ENCODE measurements at places on chromosomes 4 and X.

- no peak for DNase-seq
These were observed 19.2 kb downstream of the MAGEB17 start for GRCh38 chrX:16186380-16187007.

DNA sequence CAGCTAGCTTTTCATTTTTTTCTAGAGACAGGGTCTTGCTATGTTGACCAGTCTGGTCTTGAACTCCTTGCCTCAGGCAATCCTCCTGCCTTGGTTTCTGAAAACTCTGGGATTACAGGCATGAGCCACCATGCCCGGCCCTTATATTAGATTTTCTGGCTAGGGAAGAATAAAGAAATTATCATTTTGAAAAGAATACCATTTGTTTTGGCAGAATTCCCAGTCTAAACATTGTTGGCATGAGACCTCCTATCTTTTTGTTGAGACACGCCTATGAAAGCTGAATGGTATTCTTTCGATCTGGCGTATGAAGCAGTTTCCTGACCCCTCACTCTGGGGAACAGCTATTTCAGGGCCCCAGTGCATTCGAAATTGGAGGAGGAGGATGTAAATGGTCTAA lies 107.0 kb downstream of the REPS2 start:
- peak; percentile 33 for DNase-seq

DNA sequence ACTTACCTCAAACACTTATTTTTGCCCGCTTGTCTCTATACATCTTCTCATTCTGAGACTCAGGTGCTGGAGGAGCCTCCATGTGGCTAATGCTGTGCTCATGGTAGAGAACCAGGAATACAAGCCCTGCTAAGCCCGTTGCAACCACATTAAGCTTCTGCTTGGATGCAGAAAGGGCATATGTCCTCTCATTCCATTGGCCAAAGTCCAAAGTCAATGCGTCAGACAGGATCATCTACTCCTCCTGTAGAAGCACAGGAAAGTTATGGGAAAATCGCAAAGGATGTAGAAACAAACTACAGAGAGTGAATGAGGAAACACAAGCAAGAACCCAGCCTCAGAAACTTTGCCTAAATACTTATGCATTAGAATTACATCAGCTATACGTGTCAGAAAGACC lies 124.5 kb upstream of the AGA start:
- no peak for DNase-seq

DNA sequence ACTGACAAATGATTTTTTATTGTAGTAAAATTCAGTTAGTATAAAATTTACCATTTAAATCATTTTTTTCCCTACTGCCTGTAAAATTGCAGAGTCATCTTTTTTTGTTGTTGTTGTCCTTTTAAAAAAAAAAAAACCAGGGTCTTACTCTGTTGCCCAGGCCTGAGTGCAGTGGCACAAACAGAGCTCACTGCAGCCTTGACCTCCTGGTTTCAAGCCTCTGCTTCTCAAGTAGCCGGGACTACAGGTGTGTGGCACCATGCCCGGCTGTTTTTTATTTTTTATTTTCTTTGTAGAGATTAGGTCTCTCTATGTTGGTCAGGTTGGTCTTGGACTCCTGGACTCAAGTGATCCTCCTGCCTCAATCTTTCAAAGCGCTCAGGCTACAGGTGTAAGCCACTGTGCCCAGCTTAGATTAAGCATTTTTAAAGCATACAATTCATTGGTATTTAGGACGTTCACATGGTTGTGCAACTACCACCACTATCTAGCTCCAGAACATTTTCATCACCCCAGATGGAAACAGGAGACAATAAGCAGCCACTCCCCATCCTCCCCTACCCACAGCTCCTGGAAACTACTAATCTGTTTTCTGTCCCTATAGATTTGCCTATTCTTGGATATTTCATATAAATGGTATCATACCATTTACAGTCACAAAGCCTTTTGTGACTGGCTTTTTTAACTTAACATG lies 59.7 kb upstream of the PGRMC2 start:
- DNase-seq, result no peak

DNA sequence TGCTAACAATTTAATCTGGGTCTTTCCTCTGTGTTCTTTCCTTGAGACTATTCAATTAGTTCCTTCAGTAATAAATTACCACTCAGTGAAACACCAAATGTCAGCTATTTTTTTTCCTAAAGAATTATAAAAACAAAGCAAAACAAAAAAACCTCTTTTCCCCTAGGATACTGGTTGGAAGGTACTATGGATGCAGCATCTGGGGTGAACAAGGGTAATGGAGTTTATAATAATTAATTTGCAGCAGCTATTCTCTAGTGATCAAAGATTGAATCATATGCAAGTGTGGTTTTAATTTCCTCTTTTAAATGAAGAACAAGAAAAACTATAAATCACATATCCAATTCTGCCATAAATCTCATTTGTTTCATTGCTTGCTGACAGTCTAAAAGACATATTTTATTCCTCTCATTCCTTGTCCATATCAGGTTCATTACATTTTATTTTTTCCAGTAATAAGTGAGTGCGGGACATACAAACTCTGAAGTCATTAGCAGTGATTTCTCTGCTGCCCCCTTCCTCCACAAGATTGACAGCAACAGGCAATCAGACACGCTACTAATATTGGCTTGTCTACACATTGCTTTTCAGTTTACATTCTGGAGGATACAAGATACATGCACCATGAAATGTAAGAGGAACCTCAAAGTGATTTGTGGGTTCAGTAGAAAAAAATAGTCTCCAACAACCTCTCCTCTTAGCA lies 1093.4 kb upstream of the SLIT2 start:
- DNase-seq, result no peak

- DNase-seq, result no peak
These were observed 144.4 kb upstream of the TET2 start for GRCh38 chr4:105002278-105002677.

DNA sequence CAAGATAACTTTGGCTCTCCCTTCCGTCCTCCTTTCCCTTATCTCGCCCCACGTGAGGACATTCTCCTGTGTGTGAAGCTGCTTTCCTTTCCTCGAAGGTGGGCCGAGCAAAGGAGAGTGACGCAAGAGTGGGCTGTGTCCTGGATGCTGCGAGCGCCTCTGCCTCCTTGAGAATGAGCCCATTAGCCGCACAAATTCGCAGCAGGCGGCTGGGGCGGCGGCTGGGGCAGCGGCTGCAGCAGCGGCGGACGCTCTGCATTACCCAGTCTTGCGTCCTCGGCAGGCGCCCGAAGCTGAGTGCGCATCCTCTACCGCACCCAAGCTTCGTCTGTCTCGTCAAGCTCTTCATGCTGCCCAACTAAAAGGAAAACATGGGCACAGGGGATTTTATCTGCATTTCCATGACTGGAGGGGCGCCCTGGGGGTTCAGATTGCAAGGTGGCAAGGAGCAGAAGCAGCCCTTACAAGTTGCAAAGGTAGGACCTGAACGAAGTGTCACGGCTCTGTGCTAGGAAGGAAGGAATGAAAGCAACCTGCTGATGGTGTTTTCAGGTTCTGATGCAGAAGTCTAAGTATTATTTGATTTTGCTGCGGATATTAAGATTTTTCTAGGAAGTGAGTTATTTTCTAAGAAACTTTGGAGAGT lies at the start of gene SYNPO2:
SYNPO2 (plus strand) TSS at position 189 of the 646 bp plus-strand sequence; CDS start at position 372, 183 bp downstream.
- DNase-seq, result no peak

DNA sequence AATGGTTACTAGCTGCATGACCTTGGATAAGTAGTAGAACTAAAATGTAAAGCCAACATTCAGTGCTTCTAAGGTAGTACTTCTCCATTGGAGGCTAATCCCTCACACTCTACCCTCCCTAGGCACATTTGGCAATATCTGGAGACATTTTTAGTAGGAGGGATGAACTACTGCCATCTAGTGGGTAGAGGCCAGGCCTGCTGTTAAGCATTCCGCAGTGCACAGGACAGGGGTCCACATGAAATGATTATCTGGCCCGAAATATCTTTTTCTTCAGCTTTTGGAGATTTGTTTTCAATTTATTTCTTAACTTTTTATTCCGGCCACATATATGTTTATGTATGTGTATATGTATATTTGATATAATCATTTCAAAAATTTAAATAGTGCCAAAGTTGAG lies 36.0 kb upstream of the SPANXC start:
- DNase-seq, result no peak

GRCh38 chr4:177974461-177974860 lies 532.2 kb upstream of the AGA start:
- no peak for DNase-seq

- no peak for DNase-seq
These were observed 5.1 kb downstream of the DTHD1 start for GRCh38 chr4:36286481-36286871.

- DNase-seq, result no peak
These were observed 119.8 kb downstream of the KDM6A start for GRCh38 chrX:44992775-44993174.

GRCh38 chr4:189436207-189436606 lies 504.5 kb upstream of the FRG1 start:
- no peak for DNase-seq

DNA sequence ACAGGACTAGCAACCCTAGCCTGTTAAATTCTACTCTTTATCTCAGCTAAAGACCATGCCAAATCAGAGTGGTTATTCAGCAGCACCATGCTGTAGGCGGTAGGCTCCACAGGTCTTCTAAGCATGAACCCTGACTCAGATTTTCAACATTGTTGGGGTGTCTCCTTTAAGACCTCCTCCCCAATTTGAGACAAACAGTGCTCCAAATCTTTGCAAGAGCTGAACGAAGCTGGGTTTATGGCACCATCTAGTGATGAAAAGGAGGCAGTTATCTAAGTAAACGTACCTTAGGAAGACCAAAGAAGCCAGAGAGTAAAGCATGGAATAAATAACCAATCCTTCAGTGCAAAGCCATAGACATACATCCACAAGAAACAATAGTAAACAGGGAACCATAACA lies 334.5 kb upstream of the SLC7A11 start:
- peak; percentile 3 for DNase-seq

GRCh38 chr4:127236889-127237288 lies 395.9 kb upstream of the INTU start:
- DNase-seq, result peak; percentile 73

- DNase-seq, result no peak
These were observed 131.3 kb downstream of the FHDC1 start for GRCh38 chr4:153067376-153067775.

GRCh38 chr4:40550948-40551462 lies 78.7 kb downstream of the RBM47 start:
- no peak for DNase-seq

- DNase-seq, result peak; percentile 47
These were observed 130.4 kb upstream of the RADX start for GRCh38 chrX:106481341-106481740.

DNA sequence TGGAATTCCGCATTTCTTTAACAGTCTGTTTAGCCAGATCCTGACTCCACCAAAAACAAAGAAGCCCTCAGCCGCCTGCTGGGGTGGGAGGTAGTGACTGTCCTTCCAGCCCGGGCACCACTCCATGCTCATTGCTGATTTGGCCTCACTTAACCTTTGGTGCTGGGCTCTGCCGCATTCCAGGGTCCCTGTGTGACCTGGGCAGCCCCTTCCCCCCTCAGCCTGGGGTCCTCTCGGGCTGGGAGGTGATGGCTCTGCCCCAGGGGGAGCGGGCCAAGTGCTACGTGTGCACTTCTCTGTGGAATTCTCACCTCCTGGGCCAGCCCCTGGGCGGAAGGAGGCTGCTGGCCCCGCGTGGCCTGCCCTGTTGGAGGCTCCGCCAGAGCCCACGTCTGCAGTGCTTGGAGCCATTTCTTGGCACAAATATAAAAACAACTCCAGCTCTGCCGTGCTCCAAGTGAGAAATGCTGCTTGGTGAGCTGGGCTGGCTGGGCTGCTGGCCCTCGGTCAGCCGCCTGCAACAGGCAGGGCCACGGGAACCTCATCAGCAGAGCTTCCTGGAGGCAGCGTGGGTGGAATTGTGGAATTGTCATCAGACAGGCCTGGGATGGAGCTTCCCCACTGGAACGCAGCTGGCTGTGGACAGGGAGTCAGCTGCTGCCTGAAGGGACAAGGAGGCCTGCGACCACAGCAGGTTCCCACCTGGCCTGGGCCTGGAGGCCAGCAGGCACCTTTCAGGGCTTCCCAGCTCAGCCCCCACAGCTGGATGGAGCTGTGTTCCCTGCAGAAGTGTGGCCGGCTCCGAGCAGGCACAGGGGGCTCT lies 66.0 kb downstream of the TRMT44 start:
- no peak for DNase-seq

- DNase-seq, result no peak
These were observed 884.9 kb upstream of the PCDH10 start for GRCh38 chr4:132264176-132264575.

GRCh38 chr4:70511365-70511764 lies 7.0 kb upstream of the AMTN start:
- no peak for DNase-seq

GRCh38 chr4:70927502-70928137 lies 25.5 kb downstream of the MOB1B start:
- DNase-seq, result no peak

- no peak for DNase-seq
These were observed 570.3 kb downstream of the RAPGEF2 start for GRCh38 chr4:159673221-159673620.

DNA sequence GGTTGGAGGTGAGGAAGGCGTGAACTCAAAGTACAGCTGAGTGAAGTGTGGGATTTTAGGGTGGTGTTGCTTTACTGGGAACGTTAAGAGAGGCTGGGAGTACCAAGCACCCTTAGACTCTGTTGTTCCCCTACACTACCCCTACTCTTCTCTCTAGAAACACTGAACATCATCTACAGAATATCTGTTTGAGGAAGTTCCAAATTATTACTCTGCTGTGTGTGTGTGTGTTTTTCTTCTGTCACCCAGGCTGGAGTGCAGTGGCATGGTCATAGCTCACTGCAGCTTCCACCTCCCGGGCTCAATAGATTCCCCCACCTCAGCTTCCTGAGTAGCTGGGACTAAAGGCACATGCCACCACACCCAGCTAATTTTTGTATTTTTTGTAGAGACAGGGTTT lies 76.7 kb upstream of the AP1S2 start:
- DNase-seq, result no peak

- no peak for DNase-seq
These were observed 24.0 kb downstream of the IGFBP7 start for GRCh38 chr4:57086031-57086723.

DNA sequence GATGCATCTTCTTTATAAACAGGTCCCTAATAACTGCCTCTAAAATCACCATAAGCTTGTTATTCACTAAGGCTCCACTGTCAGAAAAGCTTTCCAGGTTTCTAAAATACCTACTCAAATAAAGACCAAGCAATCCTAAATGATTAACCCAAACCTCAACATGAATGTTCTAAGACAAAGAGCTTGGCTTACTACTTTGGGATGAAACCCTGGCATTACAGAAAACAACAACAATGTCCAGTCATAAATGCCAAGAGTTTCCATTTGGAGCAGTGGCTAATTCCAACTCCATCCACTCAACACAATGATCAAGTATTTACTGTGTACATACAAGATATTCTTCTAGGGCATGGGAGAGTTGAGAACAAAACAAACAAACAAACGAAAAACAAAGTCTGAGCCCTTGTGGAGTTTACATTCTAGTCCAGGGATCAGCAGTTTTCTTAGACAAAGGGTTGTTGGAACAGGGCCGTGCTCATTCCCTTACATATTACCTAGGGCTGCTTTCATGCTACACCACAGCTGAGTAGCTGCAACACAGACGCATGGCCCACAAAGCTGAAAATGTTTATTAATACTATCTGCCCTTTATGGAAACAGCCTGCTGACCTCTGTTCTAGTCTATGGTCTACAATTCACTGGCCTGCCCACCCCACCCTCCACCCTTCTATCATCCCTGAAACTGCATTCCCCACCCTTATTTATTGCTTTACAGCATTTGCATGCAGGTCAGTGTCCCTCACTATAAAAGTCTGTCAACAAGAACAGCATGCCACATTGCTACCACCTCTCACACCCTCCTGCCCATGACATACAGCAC lies 23.7 kb downstream of the ABCG2 start:
- DNase-seq, result no peak

- DNase-seq, result no peak
These were observed 1.4 kb downstream of the TCEAL1 start for GRCh38 chrX:103630171-103630511.

- no peak for DNase-seq
These were observed at the start of gene KLB for GRCh38 chr4:39406763-39407583. Gene KLB, plus strand, starts transcription at chr4:39406930. Its CDS starts 20 bp downstream, at chr4:39406950.

Data from NCI-H446 (cell line).